ENCODE measurements at places on chromosomes 2 and 18.
A peak's percentile ranks its signal among the peaks of the same experiment; 100 is the strongest.

DNA sequence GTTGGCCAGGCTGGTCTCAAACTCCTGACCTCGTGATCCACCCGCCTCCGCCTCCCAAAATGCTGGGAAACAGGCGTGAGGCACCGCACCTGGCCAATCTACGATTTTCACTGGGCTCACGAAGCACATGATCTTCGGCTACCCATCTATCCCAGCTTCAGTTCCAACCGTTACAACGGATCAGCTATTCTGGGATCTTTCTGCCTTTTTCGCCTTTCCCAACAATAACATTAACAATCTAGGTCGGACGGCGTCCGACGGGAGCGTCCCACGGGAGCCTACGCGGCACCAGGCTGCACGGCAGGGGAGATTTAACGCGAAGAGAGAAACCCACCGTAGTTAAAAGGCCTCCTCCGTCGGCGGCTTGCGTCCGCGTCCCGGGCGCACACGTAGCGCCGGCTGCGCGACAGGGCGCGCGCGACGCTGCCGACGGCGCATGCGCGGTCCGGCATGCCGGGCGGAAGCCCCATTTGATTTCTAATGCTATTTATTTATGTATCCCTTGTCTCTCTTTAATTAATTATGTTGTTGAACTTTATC is at the start of gene MSL3B:
TSS of gene MSL3B (minus strand) at position 394 of the 540 bp plus-strand sequence.
- peak; percentile 57 for DNase-seq

DNA sequence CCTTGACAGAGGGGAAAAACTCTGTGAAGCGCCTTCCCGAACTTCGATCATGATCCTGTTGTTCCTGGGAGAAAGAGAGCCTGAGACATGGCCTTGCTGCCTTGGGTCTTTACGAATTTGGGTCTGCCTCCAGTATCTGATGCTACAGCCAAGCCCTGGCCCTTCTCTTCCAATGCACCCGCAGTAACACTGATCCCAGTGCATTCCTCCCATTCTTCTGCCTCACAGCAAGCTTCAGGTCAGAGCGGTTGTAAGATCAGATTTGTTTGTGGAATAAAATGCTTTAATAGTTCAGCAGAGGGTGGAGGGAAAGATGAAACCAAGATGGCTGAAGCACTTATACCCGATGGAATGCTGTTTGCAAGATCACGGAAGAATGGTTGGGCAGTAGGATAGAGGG is 196.7 kb upstream of the SIX2 start:
- DNase-seq, result no peak

- DNase-seq, result no peak
Measured at GRCh38 chr2:72425996-72426395, 278.3 kb upstream of the CYP26B1 start.

DNA sequence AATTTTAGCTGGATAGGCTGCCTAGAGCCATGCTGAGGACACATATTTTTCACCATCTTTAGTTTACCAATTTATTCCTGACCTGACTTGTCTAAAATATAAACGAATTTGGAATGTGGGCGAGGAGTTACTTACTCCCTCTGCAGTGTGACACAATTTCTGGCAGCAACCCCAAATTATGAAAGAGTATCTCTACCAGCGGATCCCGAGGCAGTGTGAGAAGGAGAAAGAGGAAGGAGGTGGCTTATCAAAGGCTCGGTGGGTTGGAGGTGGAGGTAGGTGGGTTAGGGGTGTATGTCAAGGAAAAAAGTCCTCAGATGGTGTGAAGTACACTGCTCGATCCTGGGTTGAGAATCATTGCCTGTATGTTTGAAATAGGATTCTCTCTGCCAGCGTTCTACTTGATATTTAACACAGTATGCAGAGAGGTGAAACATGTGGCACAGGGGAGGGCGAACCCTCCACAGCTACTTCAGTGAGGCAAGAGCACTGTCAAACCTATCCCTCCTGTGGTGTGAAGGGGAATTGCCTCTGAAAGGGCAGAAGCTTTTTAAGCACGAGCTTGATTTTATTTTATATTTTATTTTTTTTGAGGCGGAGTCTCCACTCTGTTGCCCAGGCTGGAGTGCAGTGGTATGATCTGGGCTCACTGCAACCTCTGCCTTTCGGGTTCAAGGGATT is 76.0 kb downstream of the RFTN2 start:
- DNase-seq, result peak; percentile 33

GRCh38 chr2:139353874-139354273 is 573.7 kb upstream of the NXPH2 start:
- no peak for DNase-seq

GRCh38 chr2:141767691-141768090 is 363.1 kb downstream of the LRP1B start:
- DNase-seq, result no peak

Measured in mesenchymal stem cell (in vitro differentiated cells and primary cell).